Stimulated activated CD4-positive, alpha-beta T cell treated with anti-CD3 and anti-CD28 coated beads, TNF-alpha, amount 100 ng/mL, for 24 hours (primary cell): ENCODE measurements at places on chromosomes 7 and 10.

- DNase-seq, result no peak
These were observed 45.7 kb downstream of the RPS24 start for GRCh38 chr10:78079411-78079810.

- DNase-seq, result no peak
These were observed 61.0 kb upstream of the NFE2L3 start for GRCh38 chr7:26090927-26091519.

GRCh38 chr10:103911021-103911459 is 6.9 kb downstream of the STN1 start:
- no peak for DNase-seq

- no peak for DNase-seq
These were observed 170.6 kb upstream of the IMMP2L start for GRCh38 chr7:111732923-111733322.

DNA sequence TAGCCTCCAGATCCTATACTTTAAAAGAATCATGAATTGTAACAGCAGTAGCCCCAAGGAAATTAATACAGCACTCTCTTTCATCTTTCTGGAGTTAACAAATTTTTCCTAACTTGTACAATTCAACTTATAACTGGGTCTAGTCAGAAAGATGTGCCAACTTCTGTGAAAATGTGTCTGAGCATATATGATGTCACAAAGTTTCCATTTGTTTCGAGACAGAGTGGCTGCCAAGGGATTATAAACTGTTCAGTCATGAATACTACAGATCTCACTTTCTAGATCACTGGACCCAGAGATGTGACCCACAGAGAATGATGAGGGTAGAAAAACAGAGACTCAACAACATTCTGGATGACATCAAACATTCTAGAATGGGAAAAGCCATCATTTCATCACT is 249.2 kb upstream of the PHF14 start:
- DNase-seq, result no peak

DNA sequence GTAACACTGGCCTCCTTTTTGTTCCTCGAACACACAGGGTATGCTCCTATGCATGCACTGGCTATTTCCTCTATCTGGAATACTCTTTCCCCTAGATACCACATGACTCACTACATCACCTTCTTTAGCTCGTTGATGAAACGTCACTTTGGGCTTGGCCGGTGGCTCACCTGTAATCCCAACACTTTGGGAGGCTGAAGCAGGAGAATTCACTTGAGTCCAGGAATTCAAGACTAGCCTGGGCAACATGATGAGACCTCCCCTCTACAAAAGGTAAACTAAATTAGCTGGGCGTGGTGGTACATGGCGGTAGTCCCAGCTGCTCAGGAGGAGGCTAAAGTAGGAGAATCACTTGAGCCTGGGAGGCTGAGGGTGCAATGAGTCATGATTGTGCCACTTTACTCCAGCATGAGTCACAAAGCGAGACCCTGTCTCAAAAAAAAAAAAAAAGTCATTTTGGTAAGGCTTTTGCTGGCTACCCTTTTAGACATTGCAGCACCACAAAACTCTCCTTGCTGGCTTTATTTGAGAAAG is 14.5 kb downstream of the ANKIB1 start:
- DNase-seq, result no peak

DNA sequence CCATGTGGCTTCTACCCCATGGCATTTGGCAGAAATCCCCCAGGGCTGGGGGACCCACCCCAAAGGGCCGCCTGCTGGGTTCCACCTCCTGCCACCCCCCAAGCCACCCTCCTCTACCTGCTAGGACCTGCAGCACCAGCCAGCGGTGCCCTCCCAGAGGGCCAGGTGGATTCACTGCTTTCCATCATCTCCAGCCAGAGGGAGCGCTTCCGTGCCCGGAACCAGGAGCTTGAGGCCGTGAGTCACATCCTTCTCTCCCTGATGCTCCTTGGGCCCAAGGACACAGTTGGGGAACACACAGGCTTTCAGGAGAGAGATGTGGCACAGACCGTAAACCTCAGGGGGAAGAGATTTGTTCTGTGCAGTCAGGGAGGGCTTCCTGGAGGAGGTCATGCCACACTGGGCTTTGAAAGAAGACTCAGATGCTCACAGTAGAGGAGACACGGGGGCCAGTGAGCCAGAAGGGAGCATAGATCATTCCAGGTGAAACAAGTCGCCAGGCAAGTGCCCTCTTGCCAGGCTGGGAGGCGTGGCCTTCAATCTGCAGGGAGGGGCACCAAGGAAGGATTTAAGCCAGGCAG is 11.5 kb upstream of the SH2B2 start:
- no peak for DNase-seq

- DNase-seq, result no peak
These were observed 29.4 kb downstream of the RABGEF1 start for GRCh38 chr7:66769833-66770512.
